ENCODE measurements at places on chromosomes 3 and 15.

DNA sequence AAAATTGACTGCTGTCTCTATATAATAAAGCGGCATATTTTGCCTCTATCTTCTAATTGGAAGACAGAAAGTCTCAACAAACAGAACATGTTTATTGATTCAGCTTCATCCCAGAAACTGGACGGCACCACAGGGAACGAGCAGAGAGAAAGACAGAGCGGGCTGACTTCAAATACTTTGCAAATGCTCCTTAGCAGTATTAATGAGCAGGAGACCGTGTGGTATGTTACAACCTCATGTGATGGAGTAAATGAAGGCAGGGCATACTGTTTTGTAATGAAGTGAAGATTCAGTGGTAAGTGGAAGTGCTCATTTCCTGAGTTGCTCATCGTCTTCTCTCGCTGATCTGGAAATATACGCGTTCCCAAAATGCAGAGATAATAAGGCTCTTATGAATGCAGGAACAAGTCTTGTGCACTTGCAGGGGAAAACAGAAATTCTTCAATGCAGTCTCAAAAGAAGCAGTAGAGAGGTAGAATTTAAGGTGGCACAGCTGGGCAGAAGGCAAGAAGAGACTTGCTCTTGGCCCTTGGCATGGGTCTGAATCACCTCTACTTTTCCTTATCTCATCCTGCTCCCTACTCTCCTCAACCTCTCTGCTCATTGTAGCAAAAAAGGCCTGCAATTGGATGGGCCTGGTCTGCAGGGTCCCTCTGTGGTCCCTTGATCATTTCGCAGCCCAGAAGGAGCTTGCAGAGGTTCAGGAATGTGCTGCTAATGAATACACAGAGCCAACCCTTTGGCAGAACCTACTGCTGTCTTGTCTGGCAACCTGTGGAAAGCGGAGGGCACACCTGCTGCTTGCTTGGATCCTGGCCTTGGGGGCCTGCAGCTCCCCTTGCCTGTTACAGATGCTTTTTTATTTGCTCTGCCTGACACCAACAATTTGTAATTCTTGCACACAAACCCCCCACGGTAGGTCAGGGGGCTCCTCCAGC lies 604.9 kb upstream of the CFAP20DC start:
- DNase-seq: no peak

DNA sequence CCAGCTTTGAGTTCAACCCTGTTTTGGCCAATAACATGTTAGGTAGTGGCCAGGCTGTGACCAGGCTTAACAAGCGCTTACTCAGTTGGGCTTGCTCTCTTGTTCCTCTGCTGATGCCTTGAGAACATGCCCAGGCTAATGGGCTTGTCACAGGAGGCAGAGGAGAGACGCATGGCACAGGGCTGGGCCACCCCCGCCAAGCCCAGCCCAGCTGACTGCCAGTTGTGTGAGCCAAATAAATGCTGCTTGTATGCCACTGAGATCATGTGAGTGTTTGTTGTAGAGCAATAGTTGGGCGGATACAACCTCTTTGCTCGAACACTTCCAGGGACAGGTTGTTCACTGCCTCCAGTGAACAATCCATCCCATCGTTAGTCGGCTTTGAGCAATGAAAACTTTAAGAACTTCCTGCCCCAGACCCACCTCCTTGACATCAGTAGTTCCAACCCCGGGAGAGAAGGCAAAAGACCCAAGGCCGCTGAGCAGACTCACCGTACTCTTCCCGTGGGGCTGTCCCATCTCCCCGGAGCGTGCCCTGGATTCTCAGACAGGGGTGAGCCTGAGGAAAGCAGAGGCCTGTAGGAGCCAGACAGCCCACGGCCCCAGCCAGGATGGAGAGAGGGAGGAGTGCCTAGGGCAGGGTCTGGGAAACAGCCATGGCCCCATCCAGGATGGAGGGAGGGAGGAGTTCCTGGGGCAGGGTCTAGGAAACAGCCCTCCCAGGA lies 4.1 kb downstream of the PLA2G4F start:
- DNase-seq: no peak

DNA sequence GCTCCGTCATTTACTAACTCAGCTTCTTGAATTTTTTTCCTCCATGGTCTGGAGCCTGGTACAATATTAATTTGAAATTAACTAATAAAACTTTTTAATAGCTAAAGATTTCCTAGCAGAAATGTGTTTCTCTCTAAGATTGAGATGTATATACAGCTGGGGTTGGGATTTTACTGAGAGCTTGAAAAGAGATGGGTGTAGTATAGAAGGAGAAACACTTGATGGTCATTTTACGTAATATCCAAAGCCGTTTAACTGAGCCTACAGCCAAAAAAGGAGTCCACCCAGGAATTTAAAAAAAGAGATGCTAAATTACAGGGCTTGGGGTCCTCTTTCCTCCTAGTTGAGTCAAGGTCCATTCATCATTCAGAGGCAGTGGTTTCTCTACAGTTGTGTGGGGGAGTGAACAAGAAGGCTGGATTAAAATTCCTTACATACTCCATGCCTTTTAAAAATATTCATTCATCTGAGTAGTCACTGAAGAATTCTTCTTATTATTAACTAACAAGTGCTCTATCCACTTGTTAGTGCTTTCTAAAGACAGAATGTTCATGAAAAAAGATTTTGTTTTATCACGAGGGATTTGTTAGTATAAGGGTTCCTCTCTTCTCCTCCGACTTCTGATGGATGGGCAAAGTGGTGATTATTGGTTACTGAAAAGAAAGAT lies 255.3 kb upstream of the IL12A start:
- no peak for DNase-seq

DNA sequence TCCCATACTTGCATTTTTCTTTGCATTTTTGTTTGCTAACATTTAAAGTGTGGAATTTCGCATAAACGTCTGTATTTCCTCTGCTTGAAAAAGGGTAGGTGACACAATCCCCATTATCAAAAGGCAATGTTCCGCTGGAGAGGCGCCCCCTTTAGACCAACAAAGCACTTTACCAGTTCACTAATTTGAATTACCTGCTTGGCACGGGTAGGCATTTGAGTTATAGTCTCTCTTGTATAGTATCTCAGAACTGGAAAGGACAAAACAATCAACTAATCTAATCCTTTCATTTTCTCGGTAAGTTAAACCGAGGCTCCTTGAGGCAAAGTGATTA lies 775 bp upstream of the CCDC39 start:
- no peak for DNase-seq

DNA sequence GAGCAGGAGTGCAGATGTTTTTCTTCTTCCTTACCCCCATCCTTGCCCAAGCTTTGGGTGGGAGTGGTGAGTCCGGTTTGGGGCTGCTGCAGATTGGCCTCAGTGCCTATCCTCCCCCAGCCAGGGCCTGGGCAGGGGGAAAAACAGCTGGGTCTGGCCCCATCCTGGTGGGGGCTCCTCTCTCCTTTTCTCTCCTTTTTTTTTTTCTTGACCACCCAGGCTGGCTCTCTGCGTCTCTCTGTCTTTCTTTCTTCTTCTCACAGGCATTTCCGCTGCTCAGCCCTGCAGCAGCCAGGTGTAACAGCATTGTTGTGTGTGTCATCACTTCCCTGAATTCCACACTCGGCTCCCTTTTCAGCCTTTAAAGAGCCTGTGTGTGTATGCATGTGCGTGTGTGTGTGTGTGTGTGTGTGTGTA lies 2.0 kb downstream of the FOXL2NB start:
- no peak for DNase-seq

DNA sequence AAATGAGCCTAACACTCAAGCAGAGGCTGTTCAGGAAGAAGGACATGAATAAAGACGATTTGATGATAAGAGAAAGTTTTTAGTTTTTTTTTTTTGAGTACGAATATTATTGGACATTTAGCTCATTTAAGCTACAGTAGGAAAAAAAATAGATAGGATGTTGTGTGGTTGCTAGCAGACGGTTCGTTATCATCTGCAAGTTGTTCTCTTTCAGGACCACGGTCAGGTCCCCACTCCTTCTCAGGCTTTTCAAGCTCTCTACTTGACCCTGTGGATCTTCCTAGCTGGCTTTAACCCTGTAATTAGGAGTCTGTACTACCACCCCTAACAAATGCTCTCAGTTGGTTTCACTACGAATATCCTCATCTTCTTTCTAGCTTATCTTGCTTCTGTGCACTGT lies 1.1 kb downstream of the KCNH8 start:
- peak; percentile 41 for DNase-seq

DNA sequence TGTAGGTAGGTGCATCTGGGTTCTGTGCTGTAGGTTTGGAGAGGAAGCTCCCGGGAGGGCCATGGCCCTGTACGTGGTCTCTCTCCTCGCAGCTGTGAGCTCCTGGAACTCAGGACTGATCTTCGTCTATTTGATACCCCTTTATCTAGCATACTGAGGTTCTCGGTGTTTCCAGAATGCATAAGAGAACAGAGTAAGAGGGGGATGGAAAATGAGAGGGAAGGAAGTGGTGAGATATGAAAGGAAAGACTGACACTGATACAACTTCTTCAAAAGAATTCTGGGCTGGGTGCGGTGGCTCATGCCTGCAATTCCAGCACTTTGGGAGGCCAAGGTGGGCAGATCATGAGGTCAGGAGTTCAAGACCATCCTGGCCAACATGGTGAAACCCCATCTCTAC lies 90.7 kb downstream of the CHRD start:
- DNase-seq: no peak

DNA sequence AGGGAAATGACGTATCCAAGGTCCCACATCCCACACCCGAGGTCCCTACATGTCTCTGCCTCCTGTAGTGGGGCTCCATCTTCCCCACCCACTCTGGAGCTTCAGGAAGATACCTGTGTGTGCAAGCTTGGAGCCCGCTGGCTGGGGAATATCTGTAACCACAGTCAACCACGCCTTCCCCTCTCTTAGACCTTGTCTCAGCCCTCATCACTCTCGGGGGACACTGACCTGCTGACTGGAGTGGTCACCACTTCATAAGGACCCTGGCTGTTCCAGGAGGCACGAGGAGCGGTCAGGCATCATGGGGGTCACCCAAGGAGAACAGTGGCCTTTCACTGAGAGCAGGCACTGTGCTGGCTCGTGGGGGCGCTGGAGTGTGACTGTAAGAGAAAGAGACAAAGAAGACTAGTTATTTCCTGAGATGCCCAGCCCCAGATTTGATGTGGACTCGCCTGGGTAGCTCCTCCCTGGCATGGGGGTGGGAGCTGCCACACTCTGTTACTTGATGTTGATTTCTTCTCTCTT lies 48.6 kb downstream of the CTXND1 start:
- no peak for DNase-seq

DNA sequence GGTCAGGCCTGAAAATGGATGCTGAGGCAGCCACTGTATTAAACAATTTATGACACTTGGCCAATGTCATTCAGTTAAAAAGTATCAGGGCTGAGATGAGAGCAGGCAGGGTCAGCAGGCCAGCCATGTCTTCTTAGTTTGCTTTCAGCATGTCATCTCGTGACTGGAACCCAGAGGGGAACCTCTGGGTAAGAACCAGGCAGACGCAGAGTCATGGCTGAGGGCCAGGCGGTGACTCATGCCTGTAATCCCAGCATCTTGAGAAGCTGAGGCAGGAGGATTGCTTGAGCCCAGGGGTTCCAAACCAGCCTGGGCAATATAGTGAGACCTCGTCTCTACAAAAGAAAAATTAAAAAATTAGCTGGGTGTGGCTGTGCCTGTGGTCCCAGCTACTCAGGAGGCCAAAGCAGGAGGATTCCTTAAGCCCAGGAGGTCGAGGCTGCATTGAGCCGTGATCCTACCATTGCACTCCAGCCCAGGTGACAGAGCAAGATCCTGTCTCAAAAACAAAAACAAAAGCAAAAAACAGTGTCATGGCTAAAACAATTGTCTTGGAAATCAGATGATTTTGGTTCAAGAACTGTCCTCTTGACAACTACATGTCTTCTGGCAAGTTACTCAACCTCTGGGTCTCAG lies 11.7 kb downstream of the BCL2L10 start:
- DNase-seq: no peak

DNA sequence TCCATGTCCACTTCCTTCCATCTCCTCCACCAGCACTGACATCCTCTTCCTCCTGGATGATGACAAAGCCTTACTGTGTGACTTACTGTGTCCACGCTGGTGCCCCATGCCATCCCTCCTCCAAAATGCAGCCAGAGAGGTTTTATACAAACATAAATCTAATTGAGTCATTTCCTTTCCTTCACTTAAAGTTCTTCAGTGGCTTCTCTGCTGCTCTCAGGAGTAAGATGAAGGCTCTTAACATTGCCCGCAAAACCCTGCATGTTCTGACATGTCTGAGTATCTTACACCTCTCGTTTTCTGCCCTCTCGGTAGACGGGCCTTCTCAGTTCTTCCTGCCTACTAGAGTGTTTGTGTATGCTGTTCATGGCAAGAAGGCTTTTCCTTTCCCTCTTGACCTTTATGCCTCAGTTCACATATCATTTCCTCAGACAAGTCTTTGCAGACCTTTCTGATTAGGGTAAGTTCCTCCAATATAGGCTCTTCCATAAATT lies 175.5 kb downstream of the CFAP20DC start:
- no peak for DNase-seq

- no peak for DNase-seq
Observed at GRCh38 chr3:196419386-196419785, 12.8 kb downstream of the UBXN7 start.

DNA sequence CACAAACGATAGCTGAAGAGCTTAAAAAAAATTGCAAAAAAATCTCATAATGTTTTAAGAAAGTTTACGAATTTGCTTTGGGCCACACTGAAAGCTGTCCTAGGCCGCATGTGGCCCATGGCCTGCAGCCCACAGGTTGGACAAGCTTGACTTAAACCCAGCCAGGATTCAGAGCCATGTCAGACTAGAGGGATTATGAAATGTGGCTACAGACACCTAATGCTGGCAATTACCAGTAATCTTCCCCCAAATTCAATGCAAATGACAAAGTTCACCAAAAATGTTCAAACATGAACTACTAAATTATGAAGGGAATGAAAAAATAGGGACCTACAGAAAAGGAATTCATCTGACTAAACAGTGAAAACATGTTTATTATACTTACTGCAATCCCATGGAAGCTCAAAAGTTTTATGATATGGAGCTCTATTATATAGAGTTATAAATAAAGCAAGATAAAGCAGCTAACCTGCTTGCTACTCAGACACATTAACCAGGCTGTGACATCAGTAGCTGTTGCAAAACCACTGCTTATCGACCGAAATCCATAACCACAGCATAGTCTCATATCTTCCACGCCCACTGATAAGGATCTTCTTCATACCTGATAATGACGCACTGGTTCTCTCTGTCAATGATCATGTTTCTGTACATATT lies 49.2 kb downstream of the LDHAL6B start:
- DNase-seq: no peak

GRCh38 chr3:89571298-89571697 lies 463.9 kb downstream of the EPHA3 start:
- no peak for DNase-seq

DNA sequence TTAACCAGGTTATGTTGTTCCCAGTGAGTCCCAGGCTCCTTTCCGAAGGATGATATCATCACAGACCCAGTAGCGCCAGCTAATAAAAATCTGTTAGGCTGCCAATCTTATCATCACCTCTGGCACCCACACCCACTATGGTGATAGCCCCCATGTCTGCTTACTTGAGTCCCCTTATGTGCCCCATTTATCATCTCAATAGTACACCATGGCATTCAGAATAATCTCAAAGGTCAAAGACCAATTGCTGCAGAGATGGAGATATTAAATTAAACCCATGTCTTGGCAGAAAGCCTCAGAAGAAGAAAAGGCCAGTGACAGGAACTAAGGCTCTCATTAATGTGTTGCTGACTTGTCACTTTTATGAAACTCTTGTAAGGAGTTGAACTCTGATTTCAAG lies 32.8 kb downstream of the CPNE4 start:
- no peak for DNase-seq

- no peak for DNase-seq
Observed at GRCh38 chr3:16204751-16205150, 30.3 kb downstream of the GALNT15 start.

- DNase-seq: peak; percentile 73
Observed at GRCh38 chr3:57227204-57227929, at the start of gene APPL1. APPL1 (plus strand) TSS chr3:57227729; CDS start chr3:57227884, 155 bp downstream.

GRCh38 chr3:171101982-171102641 lies 75.6 kb upstream of the SLC2A2 start:
- DNase-seq: no peak

Measured in CD4-positive, alpha-beta T cell (primary cell).